ENCODE measurements at places on chromosomes 2 and 18.

DNA sequence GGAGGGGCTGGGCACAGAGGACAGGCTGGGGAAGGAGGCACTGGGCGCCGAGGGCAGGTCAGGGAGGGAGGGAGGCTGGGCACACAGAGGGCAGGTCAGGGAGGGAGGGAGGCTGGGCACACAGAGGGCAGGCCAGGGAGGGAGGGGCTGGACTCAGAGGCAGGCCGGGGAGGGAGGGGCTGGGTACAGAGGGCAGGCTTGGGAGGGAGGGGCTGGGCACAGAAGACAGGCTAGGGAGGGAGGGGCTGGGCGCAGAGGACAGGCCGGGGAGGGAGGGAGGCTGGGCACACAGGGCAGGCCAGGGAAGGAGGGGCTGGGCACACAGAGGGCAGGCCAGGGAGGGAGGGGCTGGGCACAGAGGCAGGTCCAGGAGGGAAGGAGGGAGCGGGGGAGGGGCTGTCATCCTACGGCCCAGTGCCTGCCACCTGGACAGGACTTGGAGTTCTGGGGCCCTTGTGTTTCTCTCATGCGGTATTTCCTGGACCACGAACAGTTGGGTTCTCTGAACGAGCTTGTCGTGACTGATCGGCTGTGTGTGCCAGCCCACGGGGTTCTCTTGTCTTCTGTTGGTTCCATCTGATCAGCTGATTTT, 46.7 kb upstream of the KCNG2 start:
- DNase-seq: no peak

DNA sequence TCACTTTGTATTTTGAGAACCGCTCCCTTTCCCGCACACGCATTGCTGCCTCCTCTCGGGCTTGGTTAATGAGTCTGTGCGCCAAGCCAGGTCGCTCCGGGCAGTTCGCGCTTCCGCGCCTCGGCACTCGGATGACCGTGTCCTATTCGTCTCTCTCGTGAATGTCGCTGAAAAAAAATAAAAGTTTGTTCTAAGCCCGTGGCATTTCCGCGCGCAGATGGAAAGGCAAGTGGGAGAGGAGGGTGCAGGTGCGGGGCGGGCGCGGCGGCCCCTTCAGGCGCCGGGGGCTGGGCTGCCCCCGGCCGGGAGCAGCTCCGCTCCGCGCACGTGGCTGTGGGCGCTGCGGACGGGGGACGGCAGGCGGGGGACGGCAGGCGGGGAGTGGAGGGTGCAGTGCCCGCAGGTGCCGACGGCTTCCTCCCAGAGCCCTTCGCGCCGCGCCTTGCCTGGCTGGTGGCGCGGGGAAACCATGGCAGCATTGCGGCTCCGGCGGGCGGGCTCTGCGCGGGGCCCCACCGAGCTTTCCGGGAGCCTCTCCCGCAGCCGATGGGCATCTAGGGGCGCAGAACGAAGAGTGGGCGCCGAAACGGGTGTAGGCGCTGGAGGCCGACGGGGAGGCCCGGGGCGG, 159.6 kb upstream of the SIX2 start:
- DNase-seq: no peak

GRCh38 chr2:130744287-130745117, 10.8 kb upstream of the AMER3 start:
- DNase-seq: no peak

DNA sequence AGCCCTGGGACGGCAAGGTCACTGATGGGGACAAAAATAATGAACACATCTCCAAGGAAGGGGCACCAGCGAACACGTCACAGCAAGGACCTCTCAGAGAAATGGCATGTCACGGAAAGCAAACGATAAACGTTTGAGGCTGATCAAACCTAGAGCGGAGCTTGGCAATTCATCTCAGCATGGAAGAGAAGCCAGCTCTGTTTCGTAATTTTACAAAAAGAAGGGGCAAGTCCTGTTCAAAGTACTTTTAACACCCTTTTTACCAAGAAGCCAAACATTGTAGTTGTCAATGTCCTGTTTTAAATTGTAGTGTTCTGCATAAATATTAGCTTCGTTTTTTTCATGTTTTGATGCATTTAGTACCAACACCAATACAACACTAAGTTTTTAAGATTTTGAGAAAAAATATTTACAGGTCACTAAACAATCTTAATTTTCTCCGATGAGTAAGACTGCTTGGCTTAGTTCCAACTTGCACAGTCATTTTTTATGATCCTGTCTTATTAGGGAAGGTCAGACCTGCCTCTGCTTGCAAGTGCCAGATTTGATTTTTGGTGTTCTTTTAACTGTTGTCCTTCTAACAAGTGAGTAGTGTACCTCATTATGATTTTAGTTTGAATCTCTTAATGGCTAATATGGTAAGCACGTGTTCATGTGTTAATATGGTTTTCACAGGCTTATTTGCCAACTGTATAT, 818.5 kb upstream of the SALL3 start:
- DNase-seq: peak; percentile 52

- DNase-seq: no peak
Observed at GRCh38 chr18:41939326-41939725, 15.7 kb upstream of the PIK3C3 start.

DNA sequence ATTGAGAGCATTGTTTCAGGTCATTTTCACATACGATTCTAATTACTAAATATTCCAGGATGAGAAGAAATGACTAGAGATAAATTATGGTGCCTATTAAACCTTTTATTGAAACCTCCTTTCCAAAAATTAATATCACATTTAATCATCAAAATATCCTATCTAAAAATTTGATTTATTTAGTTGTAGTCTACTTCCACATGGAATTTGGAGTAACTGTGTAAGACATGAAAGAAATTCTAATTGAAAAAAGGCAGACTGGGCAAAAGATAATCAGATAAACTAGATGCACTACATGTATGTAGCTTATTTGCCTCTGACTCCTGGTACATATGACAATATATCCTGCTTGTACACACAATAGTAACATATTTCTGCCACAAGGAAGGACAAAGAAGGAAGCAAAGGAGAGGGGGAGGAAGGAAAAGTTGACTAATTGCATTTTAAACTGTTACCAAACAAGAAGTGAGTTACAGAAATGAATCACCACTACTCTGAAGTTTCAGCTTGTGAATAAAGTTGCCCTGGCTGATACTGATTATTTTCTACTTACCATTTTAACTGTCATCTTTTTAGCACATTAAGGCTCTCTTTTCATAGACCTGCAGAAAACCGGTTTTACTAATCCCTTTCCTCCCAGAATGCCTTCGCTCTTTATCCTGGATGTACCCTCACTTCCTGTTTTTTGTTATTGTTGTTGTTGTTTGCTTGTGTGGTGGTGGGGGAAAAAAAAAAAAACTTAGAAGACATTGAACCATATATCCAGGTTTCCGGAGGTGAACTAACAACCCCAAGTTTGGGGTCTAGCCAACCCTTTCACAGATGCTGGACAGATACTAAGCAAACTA, 28.4 kb downstream of the NRXN1 start:
- peak; percentile 14 for DNase-seq

DNA sequence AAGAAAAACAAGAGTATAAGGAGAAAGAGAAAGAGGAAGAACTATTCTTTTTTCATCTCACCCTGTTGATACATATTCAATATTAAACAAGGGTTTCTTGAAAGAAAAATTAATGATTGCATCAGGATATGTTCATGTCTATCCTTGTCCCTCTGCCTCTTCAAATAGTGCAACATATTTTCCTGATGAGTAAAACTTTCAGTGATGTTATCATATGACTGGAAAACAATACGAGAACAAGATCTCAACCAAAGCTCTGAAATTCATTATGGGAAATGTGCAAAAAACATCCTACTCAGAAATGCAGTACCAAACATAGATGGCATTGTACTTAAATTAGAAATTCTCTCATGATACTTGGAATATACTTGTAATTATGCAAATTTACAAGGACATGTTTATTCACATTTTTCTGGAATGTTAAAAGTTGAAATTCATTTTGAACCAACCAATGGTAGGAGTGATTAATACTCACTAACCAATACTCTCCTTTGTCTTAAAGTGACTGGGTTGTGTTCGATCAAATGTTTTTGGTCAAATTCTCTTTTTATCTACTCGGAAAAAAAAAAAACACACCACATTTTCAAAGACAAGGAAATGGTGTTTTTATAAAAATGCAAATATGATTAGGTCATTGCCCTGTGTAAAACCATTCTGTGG, 148.9 kb upstream of the GULP1 start:
- no peak for DNase-seq

GRCh38 chr2:212357606-212358005, 181.0 kb downstream of the ERBB4 start:
- no peak for DNase-seq

- no peak for DNase-seq
Observed at GRCh38 chr2:85277416-85278158, 50.2 kb downstream of the TGOLN2 start.

DNA sequence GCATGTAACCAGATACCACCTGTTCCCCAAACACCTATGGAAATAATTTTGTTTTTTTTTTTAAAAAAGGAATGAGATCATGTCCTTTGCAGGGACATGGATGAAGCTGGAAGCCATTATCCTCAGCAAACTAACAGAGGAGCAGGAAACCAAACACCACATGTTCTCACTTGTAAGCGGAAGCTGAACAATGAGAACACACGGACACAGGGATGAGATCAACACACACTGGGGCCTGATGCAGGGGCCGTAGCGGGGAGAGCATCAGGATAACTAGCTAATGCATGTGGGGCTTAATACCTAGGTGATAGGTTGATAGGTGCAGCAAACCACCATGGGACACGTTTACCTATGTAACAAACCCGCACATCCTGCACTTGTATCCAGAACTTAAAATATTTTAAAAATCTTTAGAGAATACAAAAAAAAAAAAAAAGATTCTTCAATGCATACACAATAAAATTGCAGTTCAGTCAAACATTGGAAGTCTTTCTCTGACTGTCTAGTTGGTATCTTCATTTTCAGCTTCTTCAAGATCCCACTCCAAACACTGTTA, 11.6 kb upstream of the CASP10 start:
- no peak for DNase-seq

GRCh38 chr2:37316181-37316580, 8.5 kb downstream of the PRKD3 start:
- DNase-seq: no peak

DNA sequence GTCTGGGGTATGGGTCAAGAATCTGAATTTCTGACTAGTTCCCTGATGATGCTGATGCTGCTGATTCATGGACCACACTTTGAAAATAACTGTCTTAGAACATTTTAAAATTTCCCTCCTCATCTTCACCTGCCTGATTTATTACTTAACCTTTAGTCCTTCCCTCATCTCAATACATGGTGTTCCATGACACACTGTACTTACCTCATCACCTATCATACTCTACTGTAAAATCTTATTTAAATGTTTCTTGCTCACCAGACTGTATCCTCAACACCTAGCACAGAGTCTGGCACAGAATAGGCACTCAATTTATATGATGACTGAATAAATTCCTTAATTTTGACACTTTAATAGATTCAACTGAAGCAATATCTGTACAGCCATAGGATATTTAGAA, 95.7 kb downstream of the FAM161A start:
- no peak for DNase-seq

DNA sequence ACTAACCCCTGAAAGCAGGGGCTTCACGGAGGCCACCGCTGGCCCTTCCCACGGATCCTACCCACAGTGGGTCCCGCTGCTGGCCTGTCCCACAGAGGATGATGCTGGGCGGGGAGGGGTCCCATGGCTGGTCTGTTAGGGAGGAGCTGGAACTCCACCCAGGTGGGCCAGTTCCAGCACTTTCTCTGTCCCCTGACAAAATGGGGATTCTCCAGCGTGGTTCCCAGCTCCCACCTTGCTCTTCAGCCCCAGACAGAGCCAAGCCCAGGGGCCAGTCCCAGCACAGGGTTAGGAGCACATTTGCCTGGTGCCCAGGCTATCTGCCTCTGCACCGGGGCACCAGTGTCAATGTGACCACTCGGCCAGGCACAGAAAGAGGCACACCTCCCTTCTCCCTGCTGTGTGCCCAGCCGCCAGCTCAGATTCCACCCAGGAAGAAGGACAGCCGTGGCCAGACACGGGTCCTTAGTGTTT, 50.0 kb downstream of the ANKMY1 start:
- DNase-seq: no peak

- DNase-seq: no peak
Observed at GRCh38 chr2:167186465-167186864, 298.2 kb downstream of the XIRP2 start.

DNA sequence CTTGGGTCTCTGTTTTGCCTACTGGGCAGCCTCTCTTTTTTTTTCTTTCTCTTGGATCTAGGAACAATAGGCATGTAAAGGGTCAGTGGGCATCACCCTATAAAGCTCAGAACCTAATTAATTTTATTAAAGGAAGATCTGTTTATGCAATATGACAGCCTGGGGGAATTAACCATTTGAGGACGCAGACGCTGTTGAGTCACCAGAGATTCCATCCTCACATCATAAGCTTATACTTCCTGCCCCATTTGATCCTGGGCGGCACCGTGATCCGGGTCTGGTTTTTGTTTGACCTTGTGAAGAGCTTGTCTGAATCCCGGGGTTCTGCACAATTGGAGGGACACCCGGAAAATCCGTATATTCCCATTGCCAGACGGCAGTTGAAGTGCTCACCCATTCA, 16.8 kb upstream of the BCL11A start:
- DNase-seq: no peak

DNA sequence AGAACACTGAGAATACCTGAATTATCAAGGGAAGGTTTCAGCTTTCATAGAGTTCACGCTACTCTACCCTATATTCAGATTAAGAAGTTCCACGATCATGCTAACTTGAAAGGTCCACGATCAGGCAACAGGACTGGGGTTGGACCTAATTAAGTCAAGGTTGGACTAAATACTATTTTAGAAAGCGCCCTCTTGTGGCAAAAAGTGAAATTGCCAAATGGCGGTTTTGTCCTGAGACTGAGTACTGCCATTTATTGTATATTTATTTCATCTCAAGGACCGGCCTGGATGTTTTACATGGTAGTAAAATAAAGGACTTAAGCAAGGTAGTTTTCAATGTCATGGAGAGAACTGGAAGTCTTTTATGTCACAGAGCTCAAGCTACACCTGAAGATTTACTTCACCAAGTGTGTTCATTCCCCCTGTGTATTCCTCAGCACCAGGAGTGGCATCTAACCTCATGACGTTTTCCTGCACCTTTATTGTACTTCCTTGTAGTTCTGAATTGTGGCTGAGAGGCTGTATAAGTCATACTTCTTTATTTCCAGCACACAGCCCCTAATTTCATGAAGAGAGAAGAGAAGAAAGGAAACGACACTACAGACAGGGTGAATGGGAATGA, 56.8 kb downstream of the SRD5A2 start:
- peak; percentile 43 for DNase-seq
